ENCODE measurements at places on chromosomes 13 and 19.

- DNase-seq, result no peak
These were observed 6.6 kb downstream of the CLDN10 start for GRCh38 chr13:95559100-95559499.

DNA sequence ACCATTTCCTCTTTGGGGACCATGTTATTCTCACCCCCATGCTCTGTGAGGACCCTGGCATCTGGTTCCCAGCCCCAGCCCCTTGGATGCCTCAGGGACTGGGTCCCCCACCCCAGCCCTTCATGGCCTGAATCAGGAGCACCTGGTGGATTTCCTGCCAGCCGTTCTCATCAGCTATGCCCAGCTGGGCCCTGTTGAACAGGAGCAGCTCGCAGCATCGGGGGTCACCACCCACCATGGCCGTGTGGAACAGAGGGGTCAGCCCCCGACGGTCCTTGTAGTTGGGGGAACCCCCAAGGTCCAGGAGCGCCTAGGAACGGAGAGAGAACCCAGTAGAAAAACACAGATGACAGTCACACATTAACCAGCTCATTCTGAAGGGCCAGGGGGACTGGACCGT, 7.8 kb downstream of the SHANK1 start:
- no peak for DNase-seq

- DNase-seq, result no peak
These were observed 127.7 kb upstream of the EDNRB start for GRCh38 chr13:78046331-78046730.

GRCh38 chr13:30567072-30567471, 50.6 kb upstream of the USPL1 start:
- DNase-seq, result no peak
